NK-92 treated with Interleukin-12 subunit alpha and Interleukin-12 subunit beta, amount 100 ng/mL, for 24 hours (cell line): ENCODE measurements at places on chromosomes 7 and 10.

DNA sequence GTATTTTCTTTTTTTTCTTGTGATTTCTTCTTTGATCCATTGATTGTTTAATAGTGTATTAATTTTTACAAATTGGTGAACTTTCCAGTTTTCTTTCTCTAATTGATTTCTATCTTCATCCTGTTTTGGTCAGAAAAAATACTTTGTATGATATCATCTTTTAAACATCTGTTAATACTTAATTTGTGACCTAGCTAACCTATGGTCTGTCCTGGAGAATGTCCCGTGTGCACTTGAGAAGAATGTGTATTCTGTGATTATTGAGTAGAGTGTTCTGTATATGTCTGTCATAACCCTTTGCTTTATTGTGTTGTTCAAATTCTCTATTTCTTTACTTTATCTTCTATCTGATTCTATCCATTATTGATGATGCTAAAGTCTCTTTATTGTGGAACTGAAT is 65.8 kb upstream of the ZEB1 start:
- no peak for DNase-seq

GRCh38 chr7:92956575-92956974 is 120.2 kb upstream of the CDK6 start:
- DNase-seq: no peak

- DNase-seq: no peak
Measured at GRCh38 chr10:30834153-30834552, 197.5 kb downstream of the ZNF438 start.

GRCh38 chr10:122648599-122649428 is 50.8 kb downstream of the C10orf120 start:
- no peak for DNase-seq

DNA sequence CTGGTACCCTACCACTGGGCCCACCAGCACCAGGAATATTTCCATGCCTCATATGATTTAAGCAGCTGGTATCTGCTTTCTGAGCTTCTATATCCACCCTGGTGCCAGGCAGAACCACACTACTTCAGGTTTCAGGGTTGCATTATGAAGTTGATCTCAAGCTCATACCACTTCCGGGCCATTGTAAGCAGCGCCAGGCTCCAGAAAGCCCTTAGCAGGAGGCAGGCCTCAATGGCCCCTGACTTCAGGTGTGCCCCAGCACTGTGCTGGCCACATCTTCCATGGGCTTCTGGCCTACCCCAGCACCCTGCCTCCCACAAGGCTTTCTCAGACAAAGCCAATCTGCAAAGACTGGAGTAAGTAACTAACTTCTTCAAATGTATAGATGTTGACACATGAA is 391.3 kb upstream of the GRM3 start:
- no peak for DNase-seq

- DNase-seq: no peak
Measured at GRCh38 chr10:48556713-48557112, 48.2 kb downstream of the ARHGAP22 start.

DNA sequence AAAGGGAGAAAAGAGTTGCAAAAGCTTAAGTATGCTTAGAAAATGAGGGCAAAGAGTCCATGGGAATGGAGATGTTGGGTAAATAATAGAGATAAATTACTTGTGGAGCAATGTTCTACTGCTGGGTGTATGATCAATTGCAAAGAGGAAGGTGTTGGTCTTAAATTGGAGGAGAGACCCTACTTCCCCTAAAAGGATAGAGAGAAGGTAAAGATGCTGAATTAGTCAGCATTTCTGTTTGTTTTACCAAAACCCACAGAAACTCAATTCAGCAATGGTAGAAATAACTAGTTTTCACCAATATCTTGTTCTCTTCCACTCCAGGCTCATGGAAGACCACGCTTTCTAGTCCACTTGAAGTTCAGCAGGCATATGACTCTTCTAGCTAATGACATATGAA is 32.1 kb downstream of the ASB4 start:
- DNase-seq: no peak

GRCh38 chr10:102121739-102122372 is 1.7 kb upstream of the LDB1 start:
- no peak for DNase-seq

DNA sequence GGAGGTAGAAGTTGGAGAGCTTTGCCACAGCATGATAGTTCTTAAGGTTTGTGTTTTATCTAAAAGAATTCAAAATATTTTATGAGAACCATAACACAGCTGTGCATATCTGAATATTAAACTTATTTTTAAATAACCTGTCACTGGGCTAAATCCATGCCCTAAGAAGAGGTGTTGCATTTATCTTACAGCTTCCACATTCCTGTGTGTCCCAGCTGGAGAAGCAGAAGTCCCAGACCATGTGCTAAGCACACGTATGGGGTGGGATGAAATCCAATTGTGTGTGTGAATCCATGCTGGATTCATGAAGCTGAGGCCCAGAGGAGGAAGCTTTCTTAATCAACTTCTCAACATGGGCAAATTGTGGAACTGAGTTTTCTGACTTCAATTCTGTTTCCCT is 121.5 kb downstream of the PKD1L1 start:
- no peak for DNase-seq

- no peak for DNase-seq
Measured at GRCh38 chr10:42940487-42941294, 136.2 kb upstream of the RET start.

DNA sequence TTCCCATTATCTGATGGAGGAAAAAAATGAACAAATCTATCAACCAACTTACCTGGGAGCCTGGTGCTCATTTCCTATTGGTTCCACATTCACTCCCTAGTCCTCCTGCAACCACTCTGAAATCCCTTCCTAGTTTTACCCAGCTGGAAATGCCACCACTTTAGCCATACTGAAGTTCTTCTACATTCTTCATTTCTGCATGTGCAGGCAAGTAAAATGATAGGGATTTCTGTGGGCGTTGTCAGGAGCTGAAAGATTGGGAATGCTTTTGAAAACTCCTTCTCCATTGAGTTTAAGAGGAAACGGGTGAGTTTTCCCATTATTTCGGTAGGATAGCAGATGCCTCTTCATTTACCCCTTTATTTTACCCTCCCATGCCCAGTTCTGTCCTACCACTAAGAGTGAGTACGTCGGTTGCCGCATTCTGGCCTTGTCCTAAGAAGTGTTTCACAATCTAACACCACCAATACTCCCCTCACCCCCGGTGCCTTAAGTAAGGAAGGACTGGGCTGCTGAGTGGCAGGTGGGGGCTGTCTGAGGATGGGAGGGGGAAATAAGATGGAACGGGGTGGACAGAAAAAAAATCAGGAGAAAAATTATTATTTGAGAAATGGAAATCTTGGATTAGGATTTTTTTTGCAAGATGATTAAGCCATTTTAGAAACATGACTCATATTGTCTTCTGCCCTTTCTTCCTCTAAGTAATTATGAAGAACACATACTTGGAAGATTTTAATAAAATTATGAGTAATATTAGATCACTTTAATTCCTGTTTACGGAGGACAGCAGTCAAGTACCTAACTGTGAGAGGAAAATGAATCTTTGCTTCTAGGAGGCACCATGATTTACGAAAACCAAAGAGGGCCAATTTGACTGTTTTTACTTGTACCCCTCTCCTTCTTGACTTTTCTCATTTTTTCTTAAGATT is 13.2 kb upstream of the TAS2R60 start:
- no peak for DNase-seq

- DNase-seq: no peak
Measured at GRCh38 chr7:95578299-95578855, 17.9 kb downstream of the PDK4 start.

GRCh38 chr10:93495654-93496321 is 624 bp upstream of the CEP55 start:
- no peak for DNase-seq

DNA sequence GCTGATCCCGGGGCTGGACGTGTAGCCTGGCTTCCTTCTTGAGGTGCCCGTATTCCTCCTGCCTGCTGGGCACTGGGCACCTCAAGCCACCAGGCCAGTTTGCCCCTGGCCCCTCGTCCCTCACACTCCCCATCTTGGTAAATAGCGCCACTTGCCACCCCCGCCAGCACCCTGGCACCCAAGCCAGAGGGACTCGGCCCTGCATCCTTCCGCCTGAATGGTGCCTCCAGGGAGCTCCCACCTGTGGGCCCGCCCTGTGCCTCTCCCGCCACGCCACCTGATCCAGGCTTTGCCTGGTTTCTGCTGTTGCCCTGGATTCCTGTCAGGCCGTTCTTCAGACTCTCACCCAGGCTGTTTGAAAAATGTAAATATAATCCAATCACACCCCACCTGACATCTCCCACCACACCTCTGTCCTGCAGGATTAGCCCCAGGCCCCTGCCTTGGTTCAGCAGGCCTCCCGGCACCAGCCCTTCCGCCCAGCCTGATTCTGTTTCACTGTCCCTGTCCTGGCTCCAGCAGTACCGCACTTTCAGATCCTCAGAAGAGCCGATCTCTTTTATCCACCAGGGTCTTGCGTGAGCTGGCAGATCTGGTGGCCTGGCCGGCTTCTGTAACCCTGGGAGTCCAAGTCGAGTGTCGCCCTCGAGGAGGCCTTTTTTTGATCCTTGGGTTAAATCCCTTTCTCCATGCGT is 33.8 kb downstream of the WIPI2 start:
- DNase-seq: no peak

GRCh38 chr7:125599387-125599786 is 669.8 kb upstream of the POT1 start:
- no peak for DNase-seq

DNA sequence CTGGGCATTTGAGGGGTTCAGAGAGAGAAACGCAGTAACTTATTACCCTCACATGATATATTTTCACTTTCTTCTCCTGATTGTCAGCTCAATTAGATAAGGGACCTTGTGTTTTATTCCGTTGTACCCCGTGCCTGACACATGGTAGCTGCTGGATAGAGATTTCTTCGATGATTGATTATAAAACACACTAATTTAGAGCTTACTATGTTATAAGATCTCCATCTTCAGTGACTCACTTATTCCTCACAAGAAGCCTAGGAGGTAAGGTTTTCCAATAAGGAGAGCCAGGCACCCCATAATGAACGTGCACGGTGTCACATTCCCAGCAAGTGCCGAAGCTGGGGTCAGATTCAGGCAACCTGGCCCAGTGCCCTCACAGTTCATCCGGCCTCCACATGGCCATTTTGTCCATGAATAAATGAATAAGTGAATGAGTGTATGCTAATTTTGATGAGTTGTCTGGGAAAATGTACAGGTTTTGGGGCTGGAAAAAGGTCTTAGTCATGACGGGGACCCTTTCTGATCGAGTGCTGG is 138.1 kb upstream of the CDCA7L start:
- no peak for DNase-seq

- DNase-seq: no peak
Measured at GRCh38 chr10:118583611-118584010, 11.8 kb downstream of the PRLHR start.

- DNase-seq: no peak
Measured at GRCh38 chr7:37758501-37759045, 75.0 kb downstream of the GPR141 start.
